ENCODE measurements at places on chromosomes 13 and 19.

DNA sequence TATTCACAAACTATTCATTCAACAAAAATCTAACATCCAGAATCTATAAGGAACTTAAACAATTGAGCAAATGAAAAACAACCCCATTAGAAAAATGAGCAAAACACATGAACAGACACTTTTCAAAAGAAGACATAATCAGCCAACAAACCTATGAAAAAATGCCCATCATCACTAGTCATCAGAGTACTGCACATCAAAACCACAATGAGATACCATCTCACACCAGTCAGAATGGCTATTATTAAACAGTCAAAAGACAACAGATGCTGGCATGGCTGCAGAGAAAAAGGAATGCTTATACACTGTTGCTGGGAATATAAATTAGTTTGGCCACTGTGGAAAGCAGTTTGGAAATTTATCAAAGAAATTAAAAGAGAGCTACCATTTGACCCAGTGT lies 487.6 kb downstream of the GPC6 start:
- no peak for DNase-seq

DNA sequence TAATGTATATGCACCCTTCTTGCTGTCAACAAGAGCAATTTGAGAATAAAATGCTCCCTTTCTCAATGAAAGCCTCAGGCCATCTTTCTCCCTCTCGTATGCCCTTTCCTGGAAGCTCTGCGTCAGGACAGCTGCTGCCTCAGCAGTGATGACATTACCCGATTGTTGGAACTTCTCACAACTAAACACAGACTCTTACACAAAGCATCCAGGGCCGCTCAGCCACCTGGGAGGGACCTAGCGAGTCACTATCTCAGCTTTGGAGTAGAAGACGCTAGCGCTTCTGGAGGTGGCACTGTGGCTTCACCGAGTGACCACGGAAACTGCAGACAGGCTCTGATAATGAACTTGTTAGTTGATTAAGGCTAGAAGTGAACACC lies 153.2 kb upstream of the SOX1 start:
- no peak for DNase-seq

- no peak for DNase-seq
These were observed 33.5 kb downstream of the FAM216B start for GRCh38 chr13:42814868-42815267.

- DNase-seq, result no peak
These were observed at the start of gene RYR1 for GRCh38 chr19:38433268-38433733. TSS of gene RYR1 (plus strand) at chr19:38433691. CDS start at chr19:38433830, 139 bp downstream.

All from effector CD8-positive, alpha-beta T cell (primary cell).